ENCODE measurements at places on chromosomes 12 and 14.

- DNase-seq = no peak
These were observed 107.9 kb downstream of the PRKCH start for GRCh38 chr14:61429316-61429715.

DNA sequence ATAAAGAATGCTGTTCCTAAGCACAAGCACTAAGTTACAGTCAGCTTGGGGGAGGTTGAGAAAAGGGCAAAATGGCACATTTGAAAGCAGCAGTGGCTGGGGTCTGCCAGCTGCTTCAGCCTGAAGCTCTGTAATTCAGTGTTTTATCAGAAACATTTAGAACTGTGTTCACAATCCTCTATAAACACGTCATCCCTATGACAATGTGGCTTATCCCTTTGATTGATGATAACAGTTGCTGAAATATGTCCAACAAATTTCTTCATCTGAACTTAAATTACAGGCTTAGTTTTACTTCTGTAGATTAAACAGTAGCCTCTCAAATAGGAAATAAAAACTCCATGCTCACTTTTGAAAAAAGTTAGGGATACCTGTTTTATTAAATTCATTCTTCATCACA, 108.8 kb downstream of the VEZT start:
- DNase-seq = no peak

DNA sequence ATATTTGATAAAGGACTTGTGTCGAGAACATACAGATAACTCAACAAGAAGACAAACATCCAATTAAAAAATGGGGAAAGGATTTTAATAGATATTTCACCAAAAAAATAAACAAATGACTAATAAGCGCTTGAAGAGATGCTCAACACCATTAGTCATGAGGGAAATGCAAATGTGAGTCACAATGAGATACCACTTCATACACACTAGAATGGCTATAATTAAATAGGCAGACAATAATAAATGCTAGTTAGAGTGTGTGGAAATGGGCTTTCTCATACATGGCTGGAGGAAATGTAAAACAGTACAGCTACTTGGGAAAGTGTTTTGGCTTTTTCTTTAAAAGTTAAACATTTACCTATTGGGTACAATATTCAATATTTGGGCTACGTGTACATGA, 34.8 kb downstream of the DLK1 start:
- DNase-seq = no peak

- DNase-seq = no peak
These were observed 35.9 kb downstream of the FLRT2 start for GRCh38 chr14:85565862-85566296.

GRCh38 chr12:24551163-24551786, 397.6 kb downstream of the BCAT1 start:
- DNase-seq = no peak

DNA sequence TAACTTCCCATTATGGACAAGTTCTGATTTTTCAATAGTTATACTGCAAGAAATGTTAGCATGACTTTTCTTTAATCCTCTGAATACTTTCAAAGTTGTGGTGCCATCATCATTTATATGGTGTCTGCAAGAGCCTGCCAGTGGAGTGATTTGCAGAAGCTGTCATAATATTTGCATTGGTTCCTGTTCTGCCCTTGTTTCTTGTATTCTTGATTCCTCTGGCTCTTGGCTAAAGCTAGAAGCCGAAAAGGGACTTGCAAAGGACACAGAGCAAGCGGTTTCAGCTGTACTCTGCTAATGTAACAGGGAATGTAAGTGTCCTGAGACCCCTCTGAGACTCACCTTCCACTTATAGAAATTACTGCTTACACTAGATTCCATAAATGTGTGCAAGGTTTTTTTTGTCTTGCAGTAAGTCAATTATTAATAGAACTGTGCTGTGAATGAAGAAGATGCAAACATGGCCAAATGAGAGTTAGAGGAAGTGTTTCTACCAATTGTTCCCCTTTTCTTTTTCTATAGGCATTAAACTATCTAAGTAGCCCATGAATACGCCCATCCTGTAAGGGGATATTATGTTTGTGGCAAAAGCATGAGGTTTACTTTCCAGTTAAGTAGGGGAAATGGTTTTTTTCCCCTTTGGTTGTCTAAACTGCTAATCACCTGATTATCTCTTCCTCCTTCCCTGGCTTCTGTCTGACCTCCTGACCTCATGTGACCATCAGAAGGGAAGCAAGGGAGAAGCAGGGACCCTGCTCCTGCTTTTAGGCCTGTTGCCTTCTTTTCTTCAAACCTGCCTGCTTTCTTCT, 5.3 kb downstream of the DYRK4 start:
- DNase-seq = no peak

DNA sequence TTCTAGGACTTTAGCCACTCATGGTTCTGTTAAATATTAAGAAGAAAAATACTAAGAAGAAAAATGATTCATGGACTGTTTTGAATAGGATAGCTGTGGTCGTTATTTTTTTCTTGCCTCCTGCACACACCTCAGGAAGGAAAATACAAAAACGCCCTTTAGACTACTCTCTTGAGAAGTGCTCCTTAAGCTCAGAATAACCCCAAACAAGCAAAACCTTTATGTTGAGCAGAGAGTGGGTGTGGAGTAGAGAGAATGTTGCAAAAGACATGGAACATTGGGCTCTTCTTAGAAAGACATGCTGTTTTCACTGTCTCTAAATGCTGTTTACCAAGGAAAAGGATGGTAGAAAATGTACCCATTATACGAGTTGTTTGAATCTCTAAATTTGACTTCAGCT, 140.3 kb downstream of the LMNTD1 start:
- no peak for DNase-seq

GRCh38 chr12:50745861-50746260, 18.0 kb upstream of the ATF1 start:
- no peak for DNase-seq

DNA sequence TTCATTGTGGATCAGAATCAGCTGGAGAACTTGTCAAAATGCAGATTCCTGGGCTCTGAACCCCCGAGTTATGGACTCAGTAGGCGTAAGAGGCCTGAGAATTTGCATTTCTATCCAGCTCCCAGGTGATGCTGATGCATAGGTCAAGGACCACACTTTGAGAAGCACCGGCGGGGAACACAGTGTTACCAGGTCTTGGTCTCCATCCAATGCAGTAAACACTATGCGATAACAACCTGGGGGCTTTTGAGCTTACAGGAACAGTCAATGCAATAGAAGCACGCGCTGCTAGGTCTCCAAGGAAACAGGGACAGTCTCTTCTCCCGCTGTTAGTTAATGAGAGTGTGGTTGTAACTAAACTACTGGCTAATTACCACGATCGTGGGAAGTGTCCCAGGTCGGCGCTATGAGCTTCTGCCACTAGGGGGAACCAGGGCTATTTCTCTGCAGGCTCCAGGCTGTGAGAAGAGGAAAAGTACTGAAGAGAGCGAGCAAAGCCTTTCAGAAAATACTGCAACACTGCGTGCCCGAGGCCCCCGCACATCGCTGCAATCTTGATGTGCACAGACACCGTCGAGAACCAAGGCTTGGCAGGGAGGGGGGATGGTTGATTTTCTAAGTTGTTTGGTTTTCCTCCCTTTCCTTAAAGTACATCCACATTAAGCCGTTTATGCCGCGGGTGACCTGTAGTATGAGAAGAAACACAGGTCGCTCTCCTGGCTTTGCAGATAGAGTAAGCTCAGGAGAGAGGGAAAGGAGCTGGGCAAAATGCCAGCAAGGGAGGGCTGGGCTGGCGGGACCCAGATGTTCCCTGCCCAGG, 52.0 kb upstream of the KCNA1 start:
- peak; percentile 77 for DNase-seq

GRCh38 chr14:38837343-38838048, 265.5 kb downstream of the SEC23A start:
- DNase-seq = no peak

DNA sequence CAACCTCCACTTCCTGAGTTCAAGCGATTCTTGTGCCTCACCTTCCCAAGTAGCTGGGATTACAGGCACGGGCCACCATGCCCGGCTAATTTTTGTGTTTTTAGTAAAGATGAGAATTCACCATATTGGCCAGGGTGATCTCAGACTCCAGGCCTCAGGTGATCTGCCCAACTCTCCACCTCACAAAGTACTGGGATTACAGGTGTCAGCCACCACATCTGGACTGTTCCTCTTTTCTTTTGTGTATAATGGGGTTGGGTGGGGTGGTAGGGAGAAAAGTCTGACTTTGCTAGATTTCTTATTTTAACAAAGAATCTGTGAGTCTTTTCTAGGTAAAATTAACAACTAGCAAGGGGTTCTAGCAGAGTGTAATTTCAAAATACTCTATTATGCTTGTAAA, 92.7 kb upstream of the AMN1 start:
- DNase-seq = no peak

GRCh38 chr12:32765906-32766305, 10.2 kb upstream of the YARS2 start:
- no peak for DNase-seq

DNA sequence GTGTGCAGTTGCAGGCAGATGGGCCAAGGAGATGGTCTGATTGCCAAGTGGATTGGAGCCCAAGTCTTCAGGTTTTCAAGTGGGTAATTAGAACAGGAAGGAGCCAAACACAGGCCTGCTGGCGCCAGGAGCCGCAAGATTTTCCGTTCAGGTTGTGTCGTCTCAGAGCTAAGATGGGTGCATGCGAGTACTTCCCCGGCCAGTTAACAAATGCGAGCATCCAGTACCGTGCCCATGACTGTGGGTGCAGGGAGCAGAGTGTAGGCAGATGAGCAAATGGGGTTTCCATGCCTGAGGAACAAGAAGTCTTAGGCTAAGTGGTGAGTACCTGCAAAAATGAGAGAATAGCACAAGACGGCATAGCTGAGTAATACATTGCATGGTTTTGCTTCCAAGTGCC, 90.5 kb downstream of the CHST11 start:
- no peak for DNase-seq

Measured in left cardiac atrium (tissue), 4 donors.